KBM-7 (cell line): ENCODE measurements at places on chromosomes 3 and 15.

DNA sequence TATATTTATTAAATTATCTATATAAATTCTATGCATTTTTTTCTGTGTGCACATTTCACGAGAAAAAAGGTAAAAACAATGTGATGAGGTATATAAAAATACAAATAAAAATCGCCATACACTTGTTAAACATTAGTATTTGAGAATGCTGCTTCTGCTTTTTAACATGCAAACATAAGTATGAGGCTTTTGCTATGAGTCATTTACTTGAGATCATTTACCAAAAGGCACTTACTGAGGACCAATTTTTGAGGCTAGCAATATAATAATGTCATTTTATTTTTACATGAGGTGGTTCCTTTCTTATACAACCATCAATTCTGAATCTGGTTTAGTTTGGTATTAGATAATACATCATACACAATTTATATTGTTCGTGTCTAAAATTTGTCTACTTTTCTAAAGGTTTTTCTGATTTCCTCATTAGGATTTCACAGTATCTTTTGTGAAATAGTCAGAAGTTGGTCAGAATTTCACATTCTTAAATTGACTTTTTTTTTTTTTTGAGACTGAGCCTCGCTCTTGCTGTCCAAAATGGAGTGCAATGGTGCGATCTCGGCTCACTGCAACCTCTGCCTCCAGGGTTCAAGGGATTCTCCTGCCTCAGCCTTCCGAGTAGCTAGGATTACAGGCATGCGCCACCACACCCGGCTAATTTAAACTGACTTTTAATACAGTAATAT lies 25.6 kb downstream of the DCUN1D1 start:
- DNase-seq = no peak

DNA sequence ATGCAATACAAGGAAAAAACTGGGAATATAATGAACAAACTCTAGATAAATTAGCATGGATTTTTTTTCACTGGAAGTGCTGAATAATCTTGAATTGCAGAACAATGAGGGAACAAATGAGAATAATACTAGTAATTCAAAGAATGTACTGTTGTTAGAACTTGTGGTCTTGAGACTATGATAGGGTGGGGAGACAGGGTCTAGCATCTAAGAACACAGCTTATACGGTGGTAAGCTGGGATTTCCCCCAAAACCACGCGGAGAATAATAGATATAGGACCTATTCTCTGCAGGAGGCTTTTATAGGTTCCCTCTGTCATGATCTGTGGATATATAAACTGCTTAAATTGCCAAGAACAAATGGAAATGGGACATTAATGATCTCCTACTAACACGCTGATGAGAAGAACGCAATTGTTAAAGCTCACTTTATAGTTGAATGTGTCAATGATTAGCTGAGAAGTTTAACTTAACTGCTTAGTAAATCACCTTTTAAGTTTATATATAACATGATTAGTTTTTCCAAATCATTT lies 692.3 kb downstream of the ZPLD1 start:
- DNase-seq = no peak

GRCh38 chr3:62371720-62372591 lies 1.4 kb downstream of the FEZF2 start:
- DNase-seq = no peak

DNA sequence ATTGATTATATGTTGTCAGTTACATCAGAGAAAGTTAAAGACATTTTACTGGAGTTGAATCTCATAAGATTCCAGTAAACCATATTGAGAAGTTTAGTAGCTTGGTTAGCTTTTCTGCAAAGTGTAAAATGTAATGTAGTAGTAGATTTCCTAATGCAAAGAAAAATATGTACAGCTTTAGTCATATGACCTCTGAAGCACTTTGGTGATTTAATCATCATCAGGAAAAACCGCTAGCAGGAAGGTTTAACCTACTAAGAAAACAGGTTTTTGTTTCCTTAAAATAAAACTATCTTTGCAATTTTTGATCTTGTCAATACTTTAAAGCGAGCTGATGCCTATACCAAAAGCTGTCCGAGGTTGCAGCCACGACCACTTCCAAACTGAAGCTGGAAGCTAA lies 364.6 kb upstream of the ZNF385D start:
- no peak for DNase-seq

- DNase-seq = peak; percentile 78
Measured at GRCh38 chr15:34318277-34319079, 19.1 kb downstream of the SLC12A6 start.

DNA sequence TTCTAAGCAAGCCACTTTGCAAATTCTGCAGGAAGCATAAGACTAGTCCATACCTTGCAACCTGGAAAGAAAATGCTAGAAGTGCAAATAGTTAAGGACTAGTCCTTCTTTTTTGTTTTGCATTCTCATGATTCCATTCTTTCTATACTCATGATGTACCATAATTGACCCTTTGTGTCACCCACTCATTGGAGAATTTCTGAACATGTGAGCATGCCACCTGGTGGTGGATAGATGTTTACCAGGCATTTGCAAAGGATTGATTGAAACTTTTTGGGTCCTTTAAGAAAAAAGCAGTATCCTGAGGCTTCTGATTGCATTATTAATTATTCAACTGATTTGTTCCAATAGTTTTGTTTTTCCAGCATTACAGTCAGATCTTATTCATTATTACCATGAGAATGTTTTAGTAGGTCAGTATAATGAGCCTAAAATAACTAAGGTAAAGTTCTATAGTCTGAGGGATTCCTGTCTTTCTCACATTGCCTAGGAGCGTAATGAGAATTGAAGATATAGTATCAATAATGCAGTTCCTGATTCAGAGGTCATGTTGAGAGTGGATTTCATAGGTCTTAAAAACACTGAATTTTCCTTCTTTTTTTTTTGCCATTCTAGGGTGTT lies 20.2 kb upstream of the DIPK2A start:
- DNase-seq = peak; percentile 42

DNA sequence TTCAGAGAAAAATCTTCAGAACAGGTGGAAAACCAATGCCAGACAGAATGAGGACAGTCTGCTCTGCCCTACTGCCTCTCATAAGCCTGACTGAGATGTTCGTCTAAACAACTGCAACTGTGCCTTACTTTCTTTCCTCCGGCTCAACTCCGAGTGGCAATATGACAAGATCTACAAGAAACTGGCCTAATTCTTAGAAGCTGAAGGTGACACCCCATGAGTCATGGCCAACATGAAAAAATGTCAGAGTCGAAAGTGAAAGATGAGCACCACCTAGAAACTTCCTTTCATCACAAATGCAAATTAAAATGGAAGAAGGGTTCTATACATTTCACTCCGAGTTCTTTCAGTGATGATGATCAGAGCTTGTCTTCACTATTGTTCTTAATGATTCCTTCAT lies 12.9 kb downstream of the PCYT1A start:
- DNase-seq = no peak

DNA sequence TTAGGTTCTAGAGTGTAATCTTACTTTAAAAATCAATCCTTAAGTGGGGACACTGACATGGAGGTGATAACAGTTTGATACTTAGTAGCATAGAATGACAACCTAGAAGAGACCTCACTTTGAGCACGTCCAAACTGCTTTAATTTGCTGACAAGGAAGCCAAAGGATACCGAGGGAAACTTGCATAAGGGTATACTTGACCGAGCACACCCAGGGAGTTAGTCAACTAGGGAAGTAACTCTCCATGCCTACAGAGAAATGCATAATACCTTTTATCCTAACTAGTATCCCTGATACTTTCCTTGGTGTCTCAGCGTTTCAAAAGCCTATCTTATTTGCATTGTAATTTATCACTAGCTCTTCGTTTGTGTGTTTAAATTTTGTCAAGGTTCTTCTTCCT lies 5.5 kb upstream of the TPRG1 start:
- DNase-seq = no peak

- DNase-seq = no peak
Measured at GRCh38 chr3:143633816-143634215, 214.5 kb downstream of the SLC9A9 start.

- no peak for DNase-seq
Measured at GRCh38 chr3:36489679-36490425, 109.5 kb downstream of the STAC start.

DNA sequence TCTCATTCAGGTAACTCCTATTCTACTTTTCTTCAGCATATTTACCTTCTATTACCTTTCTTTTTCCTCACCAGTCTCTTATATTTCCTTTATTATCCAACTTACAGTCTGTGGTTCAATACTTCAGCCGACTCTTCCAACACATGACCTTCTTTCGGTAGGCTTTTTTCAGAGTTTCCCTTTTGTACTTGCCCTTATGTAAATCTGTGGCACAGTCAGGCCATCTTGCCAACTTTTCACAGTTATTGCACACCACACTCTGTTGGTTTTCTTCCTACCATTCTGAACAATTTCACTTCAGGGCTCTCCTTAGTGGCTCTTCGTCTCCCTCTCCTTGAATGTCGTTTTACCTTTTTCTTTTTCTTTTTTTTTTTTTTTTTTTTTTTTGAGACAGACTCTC lies 427.8 kb downstream of the LPP start:
- DNase-seq = no peak

GRCh38 chr15:80996247-80996646 lies 4.5 kb upstream of the TLNRD1 start:
- peak; percentile 64 for DNase-seq

- no peak for DNase-seq
Measured at GRCh38 chr3:67683522-67683921, 29.1 kb upstream of the SUCLG2 start.

DNA sequence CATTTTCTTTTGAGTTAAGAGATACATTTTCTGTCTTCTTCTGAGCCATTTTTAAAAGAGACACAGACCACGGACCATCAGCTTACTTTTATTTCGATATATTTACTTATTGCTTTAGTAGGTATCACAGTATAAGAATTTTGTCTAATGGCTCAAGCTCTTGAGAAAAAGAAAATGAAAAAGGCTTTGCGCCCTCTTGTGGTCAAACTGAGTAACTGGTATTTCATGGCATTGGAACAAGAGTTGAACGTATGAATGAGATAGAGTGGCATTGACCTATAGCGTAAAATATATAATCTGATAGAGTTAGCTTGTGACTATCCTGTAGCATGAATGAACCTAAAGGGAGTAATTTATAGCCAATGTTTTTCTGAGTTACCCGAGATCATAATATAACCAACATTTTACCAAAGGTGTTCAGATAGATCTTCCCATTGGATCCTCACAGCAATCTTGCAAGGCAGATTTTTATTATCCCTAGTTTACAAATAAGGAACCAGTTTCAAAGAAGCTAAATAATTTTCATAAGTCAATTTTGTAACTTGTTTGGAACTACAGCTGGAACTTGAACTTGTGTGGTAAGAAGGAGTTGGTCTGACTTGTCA lies 154.6 kb downstream of the POLR2M start:
- peak; percentile 56 for DNase-seq

- DNase-seq = peak; percentile 41
Measured at GRCh38 chr15:45169608-45170480, 17.9 kb downstream of the SHF start.

DNA sequence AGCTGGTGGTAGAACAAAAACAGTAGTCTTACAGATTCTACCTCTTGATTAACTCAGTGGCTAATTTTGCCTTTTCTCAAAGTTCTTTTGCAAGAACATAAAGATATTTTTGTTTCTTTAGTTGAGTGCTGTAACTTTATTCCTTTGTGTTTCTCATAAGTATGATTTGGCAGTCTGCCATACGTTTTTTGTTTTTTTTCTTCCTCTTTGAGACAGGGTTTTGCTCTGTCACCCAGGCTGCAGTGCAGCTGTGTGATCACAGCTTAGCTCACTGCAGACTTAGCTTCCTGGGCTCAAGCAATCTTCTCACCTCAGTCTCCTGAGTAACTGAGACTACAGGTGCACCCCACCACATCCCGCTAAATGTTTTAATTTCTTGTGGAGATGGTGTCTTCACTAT lies 22.4 kb downstream of the B3GNT5 start:
- DNase-seq = peak; percentile 74

DNA sequence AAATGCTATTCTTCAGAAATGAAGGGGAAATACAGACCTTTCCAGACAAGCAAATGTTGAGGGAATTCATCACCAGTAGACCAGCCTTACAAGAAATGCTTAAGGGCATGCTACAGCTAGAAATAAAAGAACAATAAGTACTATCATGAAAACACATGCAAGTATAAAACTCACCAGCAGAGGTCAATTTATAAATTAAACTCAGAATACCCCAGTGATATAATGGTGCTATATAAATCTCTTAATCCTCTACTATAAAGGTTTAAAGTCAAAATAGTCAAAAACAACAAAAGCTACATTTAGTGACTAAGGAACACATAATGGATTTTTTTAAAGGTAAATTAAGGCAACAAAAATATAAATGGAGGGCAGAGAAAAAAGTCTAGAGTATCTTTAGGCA lies 142.5 kb downstream of the CPNE4 start:
- no peak for DNase-seq

- no peak for DNase-seq
Measured at GRCh38 chr3:155675094-155675493, 69.8 kb downstream of the PLCH1 start.

DNA sequence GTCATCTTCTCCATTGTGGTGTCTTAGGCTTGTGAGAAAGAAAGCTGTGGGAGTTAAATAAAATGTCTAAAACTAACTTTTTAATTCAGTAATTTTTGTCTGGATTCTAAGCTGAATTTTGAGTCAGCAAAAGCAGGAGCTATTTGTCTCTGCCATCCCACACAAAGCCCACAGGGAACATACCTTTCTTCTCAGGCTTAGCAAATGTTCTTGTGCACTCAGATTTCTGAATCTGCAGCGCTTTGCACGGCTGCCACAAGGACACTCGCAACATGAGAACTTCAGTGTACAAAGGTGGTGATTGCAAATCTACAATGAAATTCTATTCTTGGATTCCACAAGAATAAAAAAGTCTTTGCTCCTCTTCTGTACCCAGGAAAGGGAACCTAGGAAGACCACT lies 88.2 kb upstream of the RNF7 start:
- DNase-seq = no peak

DNA sequence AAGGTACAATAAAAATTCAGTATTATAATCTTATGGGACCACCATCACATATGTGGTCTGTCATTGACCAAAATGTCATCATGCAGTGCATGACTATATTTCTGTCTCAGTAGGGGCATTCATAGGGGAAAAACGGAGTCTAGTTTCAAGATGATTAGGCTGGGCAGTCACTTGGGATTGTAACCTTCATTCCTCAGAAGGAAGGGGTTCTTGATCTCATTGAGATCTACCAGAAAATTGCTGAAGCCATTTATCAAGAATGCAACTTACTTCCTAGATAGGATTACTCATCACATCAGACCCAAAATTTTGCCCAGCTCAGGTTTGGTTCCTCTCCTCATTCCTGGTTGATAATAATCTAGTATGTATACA lies 37.3 kb downstream of the BTD start:
- no peak for DNase-seq

- DNase-seq = no peak
Measured at GRCh38 chr3:74287557-74287956, 326.9 kb downstream of the CNTN3 start.
